Stimulated activated CD4-positive, alpha-beta T cell treated with anti-CD3 and anti-CD28 coated beads, Interleukin-12 subunit alpha, Interleukin-12 subunit beta, amount 100 ng/mL, for 24 hours (primary cell): ENCODE measurements at places on chromosomes 1 and 21.
A peak's percentile ranks its signal among the peaks of the same experiment; 100 is the strongest.

DNA sequence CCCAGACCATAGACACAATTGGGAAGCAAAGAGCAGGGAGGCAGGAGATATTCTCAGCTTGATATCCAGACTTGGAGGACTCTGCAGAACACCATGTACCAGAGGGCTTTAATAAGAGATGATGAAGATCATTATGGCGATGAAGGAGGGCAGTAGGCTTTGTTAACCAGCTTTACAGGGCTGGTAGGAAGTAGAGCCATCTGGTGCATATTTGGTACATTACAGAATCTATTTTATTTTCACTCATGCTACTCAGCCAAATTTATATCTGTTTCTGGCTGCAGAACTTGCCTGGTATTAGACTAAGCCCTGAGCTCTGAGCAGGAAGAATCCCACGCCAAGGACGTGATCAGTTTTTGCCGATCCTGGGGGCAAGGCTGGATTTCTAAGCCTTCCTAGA, 61.8 kb upstream of the SYT6 start:
- no peak for DNase-seq

DNA sequence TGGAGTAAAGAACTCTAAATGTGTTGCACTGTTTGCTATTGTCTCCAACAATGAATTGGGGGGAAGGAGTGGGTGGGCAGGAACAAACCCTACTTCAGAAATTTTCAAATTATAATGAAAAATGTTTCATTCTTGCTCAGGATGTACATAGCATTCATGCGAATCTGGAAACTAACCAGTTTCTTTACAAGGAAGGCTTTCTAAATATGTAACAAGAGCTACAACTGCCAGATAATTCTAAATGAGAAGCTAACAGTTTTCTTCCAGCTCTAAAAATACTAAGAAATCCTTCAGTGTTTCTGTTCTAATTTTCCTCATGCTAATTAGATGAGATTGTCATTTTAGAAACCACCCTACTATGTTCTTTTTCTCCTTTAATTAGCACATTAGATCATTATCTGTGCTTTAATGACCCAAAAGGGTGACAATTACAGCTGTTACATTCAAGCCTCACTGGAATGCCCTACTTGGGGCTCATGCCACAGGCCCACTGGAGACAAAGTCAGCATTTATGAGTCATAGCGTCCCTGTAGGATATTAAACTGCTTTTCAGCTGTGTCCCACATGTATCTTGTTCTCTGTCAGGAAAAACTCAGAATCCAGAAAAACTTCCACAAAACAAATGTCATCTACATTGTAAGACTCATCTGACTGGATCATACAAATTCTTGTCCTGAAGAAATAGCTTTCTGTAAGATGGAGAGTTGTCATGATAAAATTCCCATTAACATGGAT, 804.6 kb upstream of the CXADR start:
- DNase-seq = no peak

GRCh38 chr1:203033287-203033686, 7.0 kb downstream of the PPFIA4 start:
- no peak for DNase-seq

GRCh38 chr1:32352831-32353383, 9.4 kb downstream of the FAM229A start:
- DNase-seq = no peak

DNA sequence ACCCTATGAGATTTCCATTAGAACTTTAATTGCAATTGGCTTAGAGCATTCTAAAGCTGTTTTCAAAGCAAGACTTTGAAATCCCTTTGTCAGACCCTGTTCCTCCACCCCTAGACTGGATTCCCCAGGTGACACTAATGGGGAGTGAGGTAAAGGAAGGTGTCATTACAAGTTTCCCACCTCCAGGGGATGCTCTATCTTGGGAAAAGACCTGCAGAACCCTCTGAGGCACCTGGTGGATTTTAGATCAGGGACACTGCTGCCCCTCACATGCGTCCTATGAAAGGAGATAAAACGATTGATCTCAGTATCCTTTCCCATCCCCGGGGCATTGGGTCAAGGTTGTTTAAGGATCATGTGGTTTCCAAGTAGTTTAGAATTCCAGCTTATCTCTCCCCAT, 80.3 kb upstream of the RGS4 start:
- no peak for DNase-seq

- no peak for DNase-seq
These were observed 27.5 kb downstream of the TRIM45 start for GRCh38 chr1:117093870-117094621.

DNA sequence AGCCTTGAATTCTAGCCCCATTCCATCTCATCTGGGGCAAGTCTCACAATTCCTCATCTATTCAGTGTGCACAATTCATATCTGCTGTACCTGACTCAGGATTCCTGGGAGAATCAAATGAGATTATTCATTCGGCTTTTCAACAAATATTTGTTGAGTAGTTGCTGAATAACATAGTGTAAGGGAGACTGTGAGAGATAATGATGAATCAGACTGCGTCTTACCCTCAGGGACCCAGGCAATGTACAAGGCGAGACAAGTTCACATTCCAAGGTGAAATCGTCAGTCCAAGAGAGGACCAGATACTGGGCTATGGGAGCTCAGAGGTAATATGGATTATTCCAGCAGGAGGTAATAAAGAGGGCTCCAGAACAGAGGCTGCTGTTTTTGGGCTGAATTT, 67.8 kb upstream of the SMYD2 start:
- no peak for DNase-seq

GRCh38 chr1:226223786-226224244, 351 bp downstream of the MIXL1 start:
- no peak for DNase-seq

DNA sequence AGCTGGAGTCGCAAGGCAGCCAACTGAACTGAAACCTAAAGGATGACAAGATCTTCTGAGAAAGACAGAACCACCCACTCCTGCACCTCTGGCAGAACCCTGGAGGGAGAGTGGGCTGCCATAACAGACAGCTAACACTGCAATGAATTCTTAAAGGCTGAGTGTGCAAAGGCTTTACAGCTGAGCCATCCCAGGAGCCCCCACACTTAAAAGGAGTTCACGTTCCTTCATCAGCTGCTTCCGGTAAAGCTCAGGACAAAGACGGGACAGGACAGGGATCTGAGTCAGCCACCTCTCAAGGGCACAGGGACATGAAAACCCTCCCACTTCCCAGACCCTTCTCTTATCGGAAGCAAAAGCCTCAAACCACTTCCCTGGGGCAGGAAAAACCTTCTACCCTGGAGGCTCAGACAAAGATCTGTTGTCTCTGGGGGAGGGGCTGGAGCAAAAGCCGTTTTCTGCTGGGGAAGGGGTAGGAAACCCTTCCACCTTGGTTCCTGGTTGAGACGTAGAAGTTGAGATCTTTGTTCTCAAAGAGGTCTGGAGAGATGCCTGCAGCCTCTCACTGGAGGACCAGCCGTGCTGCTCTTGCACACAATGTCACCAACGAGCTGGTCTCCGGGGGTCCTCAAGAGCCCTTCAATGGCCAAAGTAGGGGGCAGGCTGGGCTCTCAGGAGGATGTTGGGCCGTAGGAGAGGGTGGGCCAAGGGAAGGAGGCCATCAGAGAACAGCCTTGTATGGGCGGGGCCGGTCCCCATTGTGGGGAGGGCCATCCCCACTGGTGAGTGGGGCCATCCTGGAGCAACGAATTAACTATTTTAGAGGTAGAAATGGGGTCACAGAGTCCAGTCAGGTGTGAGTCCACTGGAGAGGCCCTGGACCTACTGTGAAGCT, 452.4 kb downstream of the PTPRU start:
- no peak for DNase-seq

GRCh38 chr1:18149027-18149641, 41.5 kb downstream of the IGSF21 start:
- no peak for DNase-seq

GRCh38 chr1:219422811-219423598, 189.9 kb downstream of the ZC3H11B start:
- no peak for DNase-seq

GRCh38 chr1:103122983-103123720, 14.8 kb upstream of the COL11A1 start:
- DNase-seq = no peak

GRCh38 chr1:160800645-160801408, 4.9 kb downstream of the LY9 start:
- DNase-seq = no peak

DNA sequence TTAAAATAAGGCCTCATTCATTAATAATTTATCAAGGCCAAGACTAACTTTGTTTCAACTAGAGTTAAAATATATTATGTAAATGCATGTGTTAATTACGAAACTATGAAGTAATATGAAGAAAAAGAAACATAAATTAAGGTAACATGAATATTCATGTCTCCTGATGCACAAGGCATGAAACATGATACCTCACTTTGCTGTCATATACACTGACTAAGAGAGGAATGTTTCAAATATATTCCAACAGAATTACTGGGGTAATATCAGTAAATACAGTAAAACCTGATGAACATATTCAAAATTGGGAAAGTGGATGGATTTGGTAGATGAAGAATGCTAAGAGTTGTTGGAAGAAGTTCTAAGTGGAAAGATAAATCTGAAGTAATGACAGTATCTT, 274.6 kb downstream of the LRRC7 start:
- no peak for DNase-seq

GRCh38 chr1:163258181-163258580, 55.5 kb upstream of the RGS5 start:
- DNase-seq = no peak

GRCh38 chr1:84584126-84584525, 9.9 kb upstream of the CTBS start:
- no peak for DNase-seq

- no peak for DNase-seq
These were observed 42.5 kb downstream of the ERI3 start for GRCh38 chr1:44312399-44313196.

DNA sequence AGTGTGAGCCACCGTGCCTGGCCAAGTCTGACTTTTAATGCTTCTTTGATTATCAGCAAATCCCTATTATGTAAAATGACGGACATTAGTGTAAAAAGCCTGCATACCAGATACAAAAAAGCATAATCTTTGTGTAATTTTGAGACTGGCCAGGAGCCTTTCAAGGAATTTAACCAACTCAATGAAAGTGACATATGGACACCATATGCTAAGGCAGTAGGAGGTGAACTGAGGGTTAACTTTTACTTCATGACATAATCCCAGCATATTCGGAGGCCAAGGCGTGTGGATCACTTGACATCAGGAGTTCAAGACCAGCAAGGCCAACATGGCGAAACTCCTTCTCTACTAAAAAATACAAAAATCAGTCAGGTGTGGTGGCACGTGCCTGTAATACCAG, 94.6 kb downstream of the EIF4G3 start:
- DNase-seq = no peak

DNA sequence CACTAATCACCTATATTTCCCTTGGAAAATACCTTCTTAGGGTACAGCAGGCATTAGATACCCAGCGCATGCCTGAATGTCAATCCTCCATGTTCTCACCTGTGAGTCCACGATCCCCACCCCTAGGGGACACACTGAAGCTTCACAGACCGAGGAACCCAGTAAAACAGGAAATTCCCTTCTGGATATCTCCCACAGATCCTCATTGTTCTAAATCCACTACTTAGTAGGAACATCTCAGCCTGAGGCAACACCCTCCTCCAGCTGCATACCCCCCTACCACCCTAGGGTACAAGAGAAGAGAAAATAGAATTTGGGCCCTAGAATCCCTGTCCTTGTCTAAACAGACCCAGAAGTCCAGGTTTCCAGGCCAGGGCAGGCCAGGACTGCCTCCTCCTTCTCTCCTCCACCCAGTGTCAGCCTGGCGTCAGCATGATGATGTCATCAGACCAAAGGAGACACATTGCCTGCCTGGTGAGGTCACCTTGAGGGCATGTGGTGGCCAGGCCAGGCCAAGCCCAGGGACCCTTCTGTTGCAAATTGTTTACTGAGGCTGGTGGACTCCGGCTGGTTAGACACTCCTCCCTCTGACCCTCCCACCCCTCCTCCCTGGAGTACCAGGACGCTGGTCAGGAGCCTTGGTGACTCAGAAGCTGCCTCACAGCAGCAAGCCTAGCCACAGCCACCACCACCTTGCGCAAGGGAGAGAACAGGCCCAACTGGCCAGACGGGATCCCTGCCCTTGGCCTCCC, 6.2 kb downstream of the NECTIN4 start:
- DNase-seq = no peak

GRCh38 chr1:195789321-195789720, 818.9 kb downstream of the KCNT2 start:
- DNase-seq = no peak

DNA sequence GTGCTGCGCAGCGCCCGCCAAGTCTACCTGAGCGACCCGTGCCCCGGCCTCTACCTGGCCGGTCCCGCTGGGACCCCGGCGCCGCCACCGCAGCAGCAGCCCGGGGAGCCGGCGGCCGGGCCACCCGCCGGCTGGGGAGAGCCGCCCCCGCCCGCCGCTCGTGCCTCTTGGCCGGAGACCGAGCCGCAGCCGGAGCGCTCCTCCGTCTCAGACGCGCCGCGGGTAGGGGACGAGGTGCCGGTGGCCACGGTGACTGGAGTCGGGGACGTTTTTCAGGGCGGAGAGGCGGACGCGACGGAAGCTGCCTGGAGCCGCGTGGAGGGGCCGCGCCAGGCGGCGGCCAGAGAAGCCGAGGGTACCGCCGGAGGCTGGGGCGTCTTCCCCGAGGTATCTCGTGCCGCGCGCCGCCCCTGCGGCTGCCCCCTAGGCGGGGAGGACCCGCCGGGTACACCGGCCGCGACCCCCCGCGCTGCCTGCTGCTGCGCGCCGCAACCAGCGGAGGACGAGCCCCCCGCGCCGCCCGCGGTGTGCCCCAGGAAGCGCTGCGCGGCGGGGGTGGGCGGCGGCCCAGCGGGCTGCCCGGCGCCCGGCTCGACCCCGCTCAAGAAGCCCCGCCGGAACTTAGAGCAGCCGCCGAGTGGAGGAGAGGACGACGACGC, 646 bp downstream of the IER5 start:
- peak; percentile 25 for DNase-seq

GRCh38 chr1:19289244-19289643, 674 bp upstream of the AKR7A3 start:
- DNase-seq = no peak

- no peak for DNase-seq
These were observed 4.3 kb upstream of the CHI3L2 start for GRCh38 chr1:111223126-111223685.

DNA sequence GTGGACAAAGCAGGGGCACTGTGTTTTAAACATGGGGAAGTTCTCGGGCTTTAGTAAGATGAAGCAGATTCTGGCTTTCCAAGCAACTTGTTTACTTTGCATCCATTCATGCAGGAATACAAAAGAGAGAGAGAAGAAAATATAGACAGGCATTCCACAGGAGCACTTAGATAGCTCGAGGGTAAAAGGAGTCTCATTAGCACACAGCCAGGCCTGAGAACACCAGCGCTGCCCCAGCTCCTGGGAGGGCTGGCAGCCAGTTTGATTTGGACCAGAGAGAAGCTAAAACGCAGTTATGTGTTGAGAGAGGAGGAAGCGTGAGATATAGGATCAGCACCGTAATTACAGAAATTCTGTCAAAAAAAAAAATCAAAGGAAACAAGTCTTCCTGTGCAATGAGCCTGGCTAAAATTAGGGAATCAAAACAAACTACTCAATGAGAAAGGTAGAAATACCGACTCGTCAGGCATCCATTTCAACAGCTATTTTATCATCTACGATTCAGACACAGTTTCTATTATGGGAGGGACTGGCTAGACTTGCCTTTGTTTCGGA, 68.2 kb downstream of the CLSTN1 start:
- DNase-seq = no peak
